ENCODE measurements at places on chromosomes 3 and 15.

- no peak for DNase-seq
Observed at GRCh38 chr15:80019168-80019745, 40.2 kb upstream of the ZFAND6 start.

DNA sequence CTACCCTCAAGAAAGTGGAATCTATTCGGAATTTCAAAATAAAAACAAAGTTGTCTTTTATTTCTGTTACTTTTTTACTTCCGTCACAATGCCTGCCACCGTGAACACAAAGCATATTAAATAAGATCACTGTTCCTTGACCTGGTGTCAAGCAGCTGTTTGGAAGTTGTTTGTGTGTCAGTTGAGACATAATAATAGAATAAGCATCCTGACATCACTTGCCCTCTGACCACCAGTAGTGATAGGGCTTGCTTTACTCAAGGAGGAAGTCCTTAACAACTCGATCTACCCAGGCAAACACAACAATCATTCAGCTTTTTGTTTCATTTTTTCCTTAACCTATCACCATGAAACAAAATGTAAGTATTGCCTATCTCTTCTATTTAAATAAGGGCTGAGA, 454.4 kb upstream of the RASGRP1 start:
- DNase-seq: peak; percentile 12

- no peak for DNase-seq
Observed at GRCh38 chr15:99114511-99115299, 9.8 kb downstream of the SYNM start.

GRCh38 chr3:64575211-64575844, 112.5 kb downstream of the ADAMTS9 start:
- peak; percentile 18 for DNase-seq

DNA sequence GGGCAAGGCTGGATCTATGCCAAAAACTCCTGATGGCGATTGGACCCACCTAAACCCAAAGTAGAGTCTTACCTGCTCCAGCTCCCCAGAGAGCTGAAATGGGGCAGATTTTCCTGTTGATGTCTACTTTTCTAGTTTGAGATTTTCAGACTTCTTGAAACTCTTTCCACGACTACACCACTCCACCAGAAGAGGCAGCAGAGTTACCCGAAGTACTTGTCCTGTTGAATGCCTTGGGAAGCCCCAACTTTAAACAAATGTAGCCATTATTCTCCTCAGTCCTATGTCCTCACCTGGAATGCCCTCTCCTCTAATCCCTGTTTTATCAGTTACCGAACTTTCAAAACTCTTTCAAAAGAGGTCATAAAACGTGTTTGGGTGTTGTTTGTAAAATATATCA, 843.8 kb downstream of the VGLL3 start:
- no peak for DNase-seq

DNA sequence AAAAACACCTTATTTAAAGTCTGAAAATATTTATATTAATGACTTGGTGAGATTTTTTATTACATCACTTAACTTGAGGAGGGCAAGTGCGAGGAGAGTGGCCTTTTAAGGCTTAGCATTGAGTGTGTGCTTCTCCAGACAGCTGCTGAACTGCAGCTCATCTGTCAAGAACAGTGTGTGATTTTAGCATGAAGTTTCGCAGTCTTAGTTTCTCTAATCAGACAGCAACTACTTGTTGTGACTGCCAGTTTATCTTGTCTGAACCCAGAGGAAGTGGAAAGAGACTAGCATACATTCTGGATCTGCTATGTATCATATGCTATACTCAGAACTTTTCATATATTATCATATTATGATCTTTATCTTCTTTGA, 291.7 kb upstream of the ROPN1 start:
- DNase-seq: no peak

DNA sequence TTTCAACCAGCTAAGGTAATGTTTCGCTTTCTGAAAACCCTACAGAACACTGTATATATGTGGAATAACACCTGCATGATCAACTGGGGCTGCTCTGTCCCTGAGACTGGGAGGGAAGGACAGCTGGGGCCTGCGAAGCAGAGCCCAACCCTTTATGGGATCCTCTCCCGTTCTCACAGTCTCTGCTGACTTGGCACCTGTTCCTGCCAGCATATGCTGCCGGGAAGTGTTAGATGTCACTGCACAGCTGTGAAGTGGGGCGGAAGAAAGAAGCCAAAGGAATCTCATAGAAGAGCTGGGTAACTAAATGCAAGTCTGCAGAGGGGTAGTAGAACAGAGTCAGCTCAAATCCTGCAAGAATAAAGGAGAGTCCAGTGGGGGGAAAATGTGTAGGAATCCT, 29.6 kb downstream of the LRRC3B start:
- DNase-seq: no peak

DNA sequence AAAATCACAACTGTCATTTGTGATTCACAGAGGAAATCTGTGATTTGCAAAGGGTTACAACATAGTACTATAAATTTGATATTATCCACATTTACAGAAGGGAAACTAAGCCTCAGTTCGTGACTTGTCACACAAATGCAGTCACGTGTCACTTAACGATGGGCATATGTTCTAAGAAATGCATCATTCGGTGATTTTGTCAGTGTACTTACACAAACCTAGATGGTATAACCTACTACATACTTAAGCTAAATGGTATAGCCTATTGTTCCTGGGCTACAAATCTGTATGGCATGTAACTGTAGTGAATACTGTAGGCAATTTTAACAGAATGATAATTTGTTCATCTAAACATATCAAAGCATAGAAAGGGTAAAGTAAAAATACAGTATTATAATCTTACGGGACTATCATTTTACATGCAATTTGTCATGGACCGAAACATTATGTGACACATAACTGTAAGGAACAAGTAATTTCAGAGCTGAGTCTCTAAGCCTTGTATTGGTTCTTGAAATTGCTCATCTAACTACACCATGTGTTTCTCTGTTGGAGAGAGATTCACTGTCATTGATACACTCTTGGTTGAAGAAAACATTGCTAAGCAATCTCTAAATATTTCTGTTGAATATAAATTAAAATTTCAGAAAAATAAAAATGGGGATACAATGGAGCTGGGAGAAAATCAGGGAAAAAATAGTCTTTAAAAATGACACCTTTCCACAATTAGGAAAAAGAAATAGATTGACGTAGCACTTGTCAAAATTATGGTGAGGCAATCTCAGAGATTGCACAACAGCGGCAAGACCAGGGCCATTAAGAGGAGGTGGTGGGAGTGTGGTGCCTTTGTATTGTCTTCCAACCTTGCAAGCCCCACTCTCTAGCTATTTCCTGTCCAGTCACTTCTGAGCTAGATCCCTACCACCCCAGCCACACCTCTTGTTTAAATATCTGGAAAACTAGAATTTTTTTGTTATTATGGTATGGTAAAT, 645.8 kb upstream of the TBL1XR1 start:
- no peak for DNase-seq

GRCh38 chr3:133505813-133506212, 67.7 kb upstream of the CDV3 start:
- DNase-seq: no peak

DNA sequence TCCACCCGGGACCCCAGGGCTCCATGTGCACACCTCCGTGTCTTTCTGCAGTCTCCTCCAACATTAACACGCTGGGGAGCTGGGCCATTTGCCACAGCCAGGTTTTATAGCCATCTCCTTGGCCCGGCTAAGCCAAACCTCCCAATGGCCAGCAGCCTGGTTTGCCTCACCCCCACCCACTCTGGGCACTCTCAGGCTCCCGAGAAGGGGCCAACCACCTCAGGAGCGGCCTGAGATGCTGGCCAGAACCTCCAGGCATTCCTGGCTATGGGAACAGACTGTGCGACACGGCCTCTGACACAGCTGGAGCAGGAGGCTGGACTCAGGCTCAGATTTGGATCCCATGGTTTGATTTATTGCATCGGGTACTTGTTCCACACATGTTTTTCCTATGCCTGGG, 289.7 kb downstream of the RPLP1 start:
- DNase-seq: no peak

GRCh38 chr3:180612364-180612763, 10.4 kb downstream of the TTC14 start:
- no peak for DNase-seq

- DNase-seq: no peak
Observed at GRCh38 chr15:63088533-63089245, 33.0 kb upstream of the LACTB start.

GRCh38 chr3:50208677-50209344, 3.7 kb downstream of the SLC38A3 start:
- DNase-seq: no peak

- DNase-seq: no peak
Observed at GRCh38 chr15:60345598-60345997, 52.2 kb downstream of the ANXA2 start.

- DNase-seq: no peak
Observed at GRCh38 chr3:30664459-30664858, 58.1 kb downstream of the TGFBR2 start.

DNA sequence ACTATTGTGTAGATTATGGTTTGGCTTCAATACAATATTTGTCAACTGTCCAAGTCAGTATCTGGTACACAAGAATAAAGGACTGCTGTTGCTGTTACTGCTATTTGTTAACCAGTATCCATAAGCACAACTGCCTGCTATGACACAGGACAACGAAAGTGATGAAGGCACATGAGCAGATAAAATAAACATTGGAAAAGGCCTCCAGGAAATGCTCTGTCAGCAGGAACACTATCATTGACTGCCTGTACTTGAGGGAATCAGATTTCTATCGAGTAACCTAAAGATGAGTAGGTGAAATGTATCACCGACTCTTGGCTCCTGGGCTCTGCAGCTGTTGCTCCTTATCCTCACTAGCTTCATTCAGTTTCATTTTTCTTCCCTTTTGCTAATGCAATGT, 56.5 kb downstream of the FMN1 start:
- peak; percentile 63 for DNase-seq

DNA sequence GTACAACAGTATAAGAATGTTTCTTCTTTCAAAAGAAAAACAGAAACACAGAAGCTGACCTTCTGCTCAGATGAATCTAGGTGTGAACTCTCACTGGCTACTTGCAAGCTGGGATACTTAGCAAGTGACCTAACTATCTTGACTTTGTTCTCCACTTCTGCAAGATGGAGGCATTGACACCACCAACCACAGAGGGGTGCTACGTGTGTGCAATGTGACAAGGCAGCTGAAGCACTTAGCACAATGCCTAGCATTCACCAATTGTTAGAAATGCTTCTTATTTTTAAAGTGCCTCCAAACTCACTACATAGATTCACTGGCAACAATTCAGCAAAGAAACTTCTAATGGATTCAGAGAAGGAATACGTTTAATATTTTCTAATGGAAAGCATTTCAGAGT, 331.4 kb upstream of the WNT5A start:
- DNase-seq: peak; percentile 5

DNA sequence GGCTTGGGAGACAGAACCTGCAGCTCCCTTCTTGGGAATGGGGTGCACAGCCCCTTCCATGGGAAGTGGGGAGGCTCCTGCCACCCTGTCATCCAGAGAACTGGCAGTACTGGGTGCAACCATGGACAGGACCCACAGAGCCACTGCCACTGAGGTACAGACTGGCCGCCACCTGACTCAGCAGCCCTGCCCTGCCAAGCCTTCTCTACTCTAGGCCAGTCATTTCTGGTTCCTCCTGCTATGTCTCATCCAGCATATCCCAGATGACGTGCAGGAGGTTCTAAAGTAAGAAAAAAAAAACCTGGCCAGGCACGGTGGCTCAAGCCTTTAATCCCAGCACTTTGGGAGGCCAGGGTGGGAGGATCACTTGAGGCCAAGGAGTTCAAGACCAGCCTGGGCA, 76.9 kb upstream of the RPL32 start:
- no peak for DNase-seq

DNA sequence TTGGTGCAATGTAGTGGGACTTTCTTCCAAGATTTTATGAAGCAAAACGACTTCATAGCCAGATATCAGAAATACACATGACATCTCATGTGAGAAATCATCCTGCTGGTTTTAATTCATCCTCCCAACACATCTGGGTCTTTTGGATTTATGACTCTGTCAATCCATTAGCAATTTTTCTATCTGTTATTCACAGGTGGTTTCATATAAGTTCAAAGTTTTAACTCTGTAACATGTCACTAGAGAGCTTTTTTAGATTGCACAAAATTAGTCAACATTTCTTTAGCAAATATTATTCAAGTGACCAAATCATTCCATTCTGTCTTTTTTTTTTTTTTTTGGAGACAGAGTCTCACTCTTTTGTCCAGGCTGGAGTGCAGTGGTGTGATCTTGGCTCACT, 30.4 kb downstream of the SQOR start:
- no peak for DNase-seq

GRCh38 chr3:38190481-38190881, 25.1 kb downstream of the OXSR1 start:
- DNase-seq: no peak

- DNase-seq: no peak
Observed at GRCh38 chr3:185586686-185587039, 568 bp downstream of the SENP2 start.

DNA sequence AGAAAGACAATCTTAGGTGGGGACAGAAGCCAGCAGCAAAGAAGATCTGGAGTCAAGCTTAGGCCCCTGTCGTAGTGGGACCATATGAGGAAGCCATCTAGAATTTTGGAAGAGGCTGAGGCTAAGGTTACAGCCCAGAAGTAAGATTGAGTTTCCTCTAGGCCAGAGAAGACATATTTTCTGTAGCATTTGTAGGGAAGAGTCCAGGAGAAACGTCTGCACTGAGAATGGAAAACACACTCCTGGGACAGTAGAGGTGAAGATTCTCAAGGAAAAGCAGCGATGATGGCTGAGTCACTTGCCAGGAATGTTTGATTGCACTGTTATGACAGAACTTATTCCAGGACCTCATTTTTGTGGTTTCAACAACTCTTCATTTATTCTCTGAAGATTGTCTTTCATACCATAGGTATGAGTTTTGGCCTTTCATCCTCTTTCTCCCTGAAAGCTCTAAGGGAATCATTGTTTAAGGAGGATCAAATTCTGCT, 107.2 kb downstream of the GTPBP8 start:
- DNase-seq: peak; percentile 88

DNA sequence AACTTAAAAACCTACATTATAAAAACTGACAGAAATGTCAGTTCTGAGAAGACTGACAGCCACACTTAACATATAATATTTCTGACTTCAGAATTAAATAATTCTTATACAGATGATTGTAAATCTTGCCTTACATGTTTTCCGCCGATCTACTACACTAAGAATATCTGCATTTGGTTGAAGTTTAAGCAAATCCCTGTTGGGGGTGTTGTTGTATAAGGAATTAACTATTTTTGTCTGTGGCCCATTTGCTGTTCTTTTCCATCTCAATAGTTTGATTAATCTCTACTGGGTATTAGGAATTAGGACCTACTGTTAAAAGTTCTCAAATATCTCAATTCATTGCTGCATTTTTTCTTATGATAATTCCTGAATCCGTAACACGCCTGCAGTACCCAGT, 838.3 kb upstream of the ROBO1 start:
- no peak for DNase-seq

- DNase-seq: no peak
Observed at GRCh38 chr15:89150287-89150686, 62.0 kb downstream of the ABHD2 start.

- DNase-seq: no peak
Observed at GRCh38 chr3:76661527-76662250, 378.2 kb upstream of the ROBO2 start.

Measured in IMR-90 (cell line).